Stimulated activated CD4-positive, alpha-beta T cell treated with anti-CD3 and anti-CD28 coated beads, Interleukin-4, amount 100 ng/mL, for 1 hour (primary cell): ENCODE measurements at places on chromosomes 4 and X.
A peak's percentile ranks its signal among the peaks of the same experiment; 100 is the strongest.

- no peak for DNase-seq
Measured at GRCh38 chrX:9466736-9467135, 1.9 kb downstream of the TBL1X start.

DNA sequence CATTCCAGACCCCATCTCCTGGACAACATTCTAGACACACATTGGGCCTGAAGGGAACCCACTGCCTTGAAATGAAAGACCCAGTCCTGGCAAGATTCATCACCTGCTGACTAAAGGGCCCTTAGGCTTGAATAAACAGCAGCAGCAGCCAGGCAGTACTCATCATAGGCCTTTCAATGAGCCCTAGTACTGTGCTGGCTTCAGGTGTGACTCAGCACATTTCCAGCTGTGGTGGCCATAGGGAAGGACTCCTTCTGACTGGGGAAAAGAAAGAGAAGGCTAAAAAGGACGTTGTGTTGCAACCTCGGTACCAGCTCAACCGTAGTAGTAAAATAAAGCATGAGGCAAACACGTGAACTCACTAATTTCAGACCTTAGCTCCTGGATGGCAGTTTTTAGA, 344.0 kb downstream of the ACTRT1 start:
- no peak for DNase-seq

DNA sequence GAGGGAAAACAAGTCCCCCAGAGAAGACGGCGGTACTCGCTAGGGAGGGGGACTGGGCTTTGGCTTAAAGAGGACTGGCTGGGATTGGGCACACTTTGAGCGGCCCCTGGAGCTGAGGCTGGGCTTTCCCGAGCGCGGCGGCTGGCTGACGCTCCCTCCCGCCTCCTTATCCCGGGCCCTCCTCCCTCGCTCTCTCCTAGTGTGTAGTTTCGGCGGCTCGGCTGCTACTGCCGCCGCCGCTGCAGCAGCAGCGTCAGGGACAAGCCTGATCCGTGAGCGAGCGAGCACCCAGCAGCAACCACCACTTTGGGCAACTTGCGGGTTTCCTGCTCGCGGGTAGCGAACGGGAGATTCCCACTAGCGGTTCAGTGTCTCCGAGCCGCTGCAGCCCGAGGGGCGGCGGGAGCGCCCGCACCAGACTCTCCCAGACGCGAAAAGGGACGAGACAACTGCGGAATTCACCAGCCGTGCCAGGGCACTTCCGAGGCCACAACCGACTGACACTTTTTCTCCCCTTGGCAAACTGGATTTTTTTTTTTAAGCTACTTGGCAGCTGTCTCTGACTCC, 632 bp upstream of the PCDH7 start:
- no peak for DNase-seq

DNA sequence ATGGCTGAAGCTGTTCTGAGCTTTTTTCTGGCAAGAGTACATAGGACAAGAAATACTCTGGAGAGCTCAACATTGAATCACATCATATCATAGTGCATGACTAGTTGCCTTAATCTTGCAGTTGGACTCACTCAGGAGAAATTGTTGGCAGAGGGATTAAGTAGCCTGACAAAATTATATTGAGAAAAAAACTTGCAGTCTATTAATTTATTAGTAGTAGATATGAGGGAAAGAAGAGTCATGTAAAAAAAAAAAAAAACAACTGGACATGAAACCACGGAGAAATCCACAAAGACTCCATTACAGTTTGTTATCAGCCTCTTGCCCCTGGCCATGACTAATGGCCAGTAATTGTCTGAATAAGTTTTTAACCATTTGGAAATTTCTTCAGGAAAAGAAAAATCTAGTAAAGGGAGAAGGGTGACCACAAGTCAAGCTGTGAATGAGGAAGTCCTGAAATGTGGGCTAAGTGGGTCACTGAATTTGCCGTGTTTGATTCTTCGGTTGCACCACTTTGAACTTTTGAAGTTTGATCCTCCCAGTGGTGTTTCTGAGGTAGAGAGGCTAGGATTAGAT, 45.6 kb downstream of the FHL1 start:
- DNase-seq = no peak

DNA sequence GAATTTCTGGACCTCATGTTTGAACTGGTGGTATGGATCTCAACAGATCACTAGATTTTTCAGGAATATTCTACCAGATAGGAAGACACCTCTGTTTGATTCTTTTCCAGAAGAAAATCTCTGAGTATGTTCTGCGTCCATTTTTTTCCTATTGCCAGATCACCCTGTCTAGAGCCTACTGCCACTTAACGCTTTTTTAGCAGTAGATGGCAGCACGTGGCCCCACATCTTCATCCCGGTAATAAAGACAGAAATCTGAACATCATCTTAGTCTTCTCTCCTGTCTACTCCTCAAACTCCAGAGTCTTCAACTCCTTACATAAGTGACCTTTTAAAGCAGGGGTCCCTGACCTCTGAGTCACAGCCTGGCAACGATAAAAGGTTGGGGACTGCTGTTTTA, 184.7 kb downstream of the TMA16 start:
- DNase-seq = no peak

- peak; percentile 29 for DNase-seq
Measured at GRCh38 chrX:17535229-17535628, 160.2 kb downstream of the NHS start.

GRCh38 chrX:21946925-21947641, 6.6 kb downstream of the SMS start:
- no peak for DNase-seq

DNA sequence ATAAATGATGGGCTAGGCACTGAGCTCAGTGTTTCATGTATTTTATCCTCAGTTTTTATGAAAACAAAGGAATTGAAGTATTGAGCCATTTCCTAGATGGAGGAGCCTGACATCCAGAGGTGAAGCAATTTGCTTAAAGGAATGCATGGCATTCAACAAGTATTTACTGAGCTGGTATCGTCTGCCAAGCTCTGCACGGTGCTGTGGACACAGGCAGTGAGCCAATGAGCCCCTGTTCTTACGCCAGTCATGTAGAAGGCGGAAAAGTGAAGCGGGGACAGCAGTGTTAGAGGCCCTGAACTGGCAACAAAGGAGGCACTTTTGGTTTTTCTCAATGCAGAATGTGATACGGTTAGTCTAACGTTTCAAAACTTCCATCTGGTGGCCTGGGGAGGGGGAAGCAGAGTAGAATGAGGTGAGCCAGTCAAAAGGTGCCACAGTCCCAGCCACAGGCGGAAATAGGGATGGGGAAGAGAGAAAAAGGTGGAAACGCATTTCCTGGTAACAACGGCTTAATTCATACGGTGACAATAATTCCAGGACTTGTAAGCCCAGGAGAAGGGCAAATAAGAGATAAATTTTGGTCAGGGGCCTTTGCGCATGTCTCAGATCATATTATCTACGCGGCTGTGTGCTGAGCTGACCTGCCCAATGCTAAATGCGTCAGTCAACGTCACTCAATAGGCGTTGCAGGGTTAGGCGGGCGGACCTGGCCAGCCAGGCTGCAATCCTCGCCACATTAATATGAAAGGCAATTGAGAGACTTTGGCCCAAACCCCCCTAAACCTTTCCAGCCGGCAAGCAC, 133.9 kb downstream of the AFAP1 start:
- DNase-seq = no peak

DNA sequence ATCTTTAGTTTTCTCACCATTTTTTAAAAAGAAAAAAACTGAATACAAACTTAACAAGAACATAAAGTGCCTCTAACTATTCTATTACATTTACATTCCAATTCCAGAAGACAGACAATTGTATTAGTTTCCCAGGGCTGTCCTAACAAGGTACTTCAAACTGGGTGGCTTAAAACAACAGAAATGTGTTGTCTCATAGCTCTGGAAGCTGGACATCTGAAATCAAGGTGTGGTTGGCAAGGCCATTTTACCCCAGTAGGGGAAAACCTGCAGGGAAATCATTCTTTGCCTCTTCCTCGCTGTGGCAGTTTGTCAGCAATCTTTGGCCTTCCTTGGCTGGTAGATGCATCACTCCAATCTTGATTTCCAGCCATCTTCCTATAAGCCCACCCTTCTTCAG, 37.5 kb upstream of the TMEM33 start:
- DNase-seq = no peak

- DNase-seq = no peak
Measured at GRCh38 chr4:183297675-183298074, 22.4 kb downstream of the CLDN22 start.
